Spinal cord (tissue), 10 donors: ENCODE measurements at places on chromosomes 3 and 15. TPM values are rescaled to one million over a fixed set of nuclear protein-coding genes. Genes with fewer than 3 reads are reported as not detected.

Gene GP5
- 0.69 TPM for total RNA-seq

Gene RASGRP1
- 6.0 TPM for total RNA-seq

Gene ATP13A4
- 26.4 TPM for total RNA-seq

Gene CORO2B
- total RNA-seq = 16.7 TPM

Gene GOLGA6L7
- total RNA-seq = not detected

- DNase-seq = no peak
Measured at GRCh38 chr3:183275418-183275817, 22.4 kb downstream of the B3GNT5 start.

DNA sequence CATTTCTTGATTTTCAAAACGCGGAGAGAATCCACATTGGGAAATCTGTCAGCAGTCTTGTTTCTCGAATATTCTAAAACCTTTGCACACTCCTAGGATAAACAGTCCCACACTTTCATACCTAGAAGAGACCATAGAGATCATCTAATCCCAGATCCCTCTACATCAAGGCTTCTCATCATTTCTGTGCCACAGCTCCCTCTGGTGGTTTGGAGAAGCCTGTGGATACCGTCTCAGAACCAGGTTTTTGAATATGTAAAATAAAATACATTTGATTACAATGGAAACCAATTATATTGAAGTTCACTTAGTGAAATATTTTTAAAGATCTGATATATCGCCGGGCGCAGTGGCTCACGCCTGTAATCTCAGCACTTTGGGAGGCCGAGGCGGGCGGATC, 211.9 kb upstream of the GOLGA6L4 start:
- no peak for DNase-seq

DNA sequence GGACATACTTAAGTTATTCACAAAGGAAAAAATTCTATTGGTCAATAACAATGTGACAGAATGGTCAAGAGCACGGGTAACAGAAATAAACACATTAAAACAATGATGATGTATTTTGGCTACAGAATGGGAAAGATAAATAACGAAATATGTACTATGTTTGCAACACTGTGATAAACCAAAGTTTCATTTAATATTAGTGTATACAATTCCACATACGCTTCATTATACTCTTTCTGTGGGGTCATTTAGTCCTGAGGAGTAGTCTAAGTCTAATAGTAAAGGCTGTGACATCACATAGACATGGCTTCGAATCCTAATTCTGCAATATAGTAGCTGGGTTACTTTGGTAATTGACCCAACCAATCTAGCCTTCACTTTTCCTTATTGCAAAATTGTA, 408.3 kb downstream of the MCTP2 start:
- DNase-seq = no peak

DNA sequence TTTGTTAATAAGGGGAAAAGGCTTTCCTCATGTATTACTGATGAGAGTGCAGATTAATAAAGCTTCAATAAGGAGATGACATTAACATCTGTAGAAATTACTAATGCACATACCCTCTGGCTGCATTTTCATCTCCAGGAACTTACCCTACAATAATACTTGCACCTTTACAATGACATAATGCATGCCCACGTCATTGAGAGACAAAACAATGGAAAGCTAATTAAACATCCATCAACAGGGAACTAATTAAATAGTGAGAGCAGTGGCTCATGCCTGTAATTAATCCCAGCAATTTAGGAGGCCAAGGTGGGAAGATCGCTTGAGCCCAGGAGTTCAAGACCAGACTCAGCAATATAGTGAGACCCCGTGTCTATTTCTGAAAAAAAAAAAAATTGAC, 32.8 kb upstream of the DET1 start:
- peak; percentile 58 for DNase-seq

GRCh38 chr3:30708472-30708871, 102.1 kb downstream of the TGFBR2 start:
- no peak for DNase-seq

GRCh38 chr3:11580645-11581044, 63.1 kb downstream of the VGLL4 start:
- no peak for DNase-seq

DNA sequence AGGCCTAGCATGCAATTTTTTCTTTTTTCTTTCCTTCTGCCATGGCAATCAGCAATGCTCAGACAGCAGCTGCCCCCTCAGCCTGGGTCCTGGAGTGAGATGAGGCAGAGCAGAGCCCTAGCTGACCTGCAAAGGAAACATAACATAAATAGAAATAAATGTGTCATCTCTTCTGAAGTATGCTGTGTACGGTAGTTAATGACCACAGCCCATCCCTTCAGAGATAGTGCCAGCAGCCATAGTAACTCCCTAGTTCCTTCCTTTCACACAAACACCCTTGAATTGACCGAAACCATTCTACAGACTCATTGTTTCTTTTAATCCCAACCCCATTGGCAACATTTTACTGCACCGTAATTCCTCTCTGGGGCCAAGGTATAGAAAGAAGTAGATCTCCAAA, 8.4 kb upstream of the CD47 start:
- no peak for DNase-seq

DNA sequence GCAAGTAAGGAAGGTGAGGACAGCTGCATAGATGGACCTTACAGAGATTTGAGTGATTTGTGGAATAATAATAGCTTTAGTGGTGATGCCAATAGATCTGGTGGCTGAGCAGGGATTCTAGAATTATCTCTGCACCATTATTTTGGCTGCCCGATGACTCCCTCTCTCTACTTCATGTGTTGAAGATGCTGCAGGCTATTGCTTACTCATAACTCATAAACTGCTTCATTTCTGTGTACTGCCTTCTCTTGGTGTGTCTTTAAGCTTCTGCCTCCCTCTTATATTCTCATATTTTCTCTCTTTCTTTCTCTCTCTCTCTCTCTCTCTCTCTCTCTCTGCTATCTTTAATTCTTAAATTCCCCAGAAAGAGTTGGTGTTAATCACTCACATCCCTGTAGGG, 256.0 kb upstream of the TRIM42 start:
- DNase-seq = no peak

DNA sequence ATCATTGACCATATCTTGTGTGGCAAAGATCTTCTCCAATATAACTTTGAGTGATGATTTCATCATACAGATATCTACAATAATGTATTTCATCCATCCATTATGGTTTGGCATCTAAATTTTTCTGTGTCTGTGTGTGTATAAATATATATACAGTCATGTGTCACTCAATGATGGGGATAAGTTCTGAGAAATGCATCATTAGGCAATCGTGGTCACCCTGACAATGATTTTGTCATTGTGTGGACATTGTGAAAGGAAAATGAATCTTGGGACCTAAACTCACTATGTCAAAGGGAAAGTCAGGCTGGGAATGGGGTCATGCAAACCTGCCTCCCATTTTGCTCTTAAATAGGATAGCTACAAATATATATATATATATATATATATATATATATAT, 12.4 kb downstream of the CFAP161 start:
- no peak for DNase-seq

GRCh38 chr15:76512971-76513370, 176.4 kb downstream of the ISL2 start:
- no peak for DNase-seq

DNA sequence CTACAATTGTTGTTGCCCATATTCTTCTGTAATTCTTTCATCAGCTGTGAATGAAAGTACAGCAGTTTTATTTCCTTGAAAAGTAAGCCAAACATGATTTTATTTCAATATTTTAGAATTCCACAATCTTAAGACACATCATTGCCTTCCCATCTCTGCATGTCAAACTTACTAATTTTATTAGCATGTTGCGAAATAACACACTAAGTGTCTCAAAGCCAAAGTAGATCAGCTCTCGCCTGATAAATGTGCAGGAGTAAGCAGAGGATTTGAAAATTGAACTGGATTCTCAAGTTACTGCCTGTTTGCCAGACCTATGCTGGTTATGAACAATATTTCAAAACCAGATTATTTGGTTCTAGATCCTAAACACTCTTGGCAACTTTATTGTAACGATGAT, 25.7 kb downstream of the TGFBR2 start:
- DNase-seq = no peak

- no peak for DNase-seq
Measured at GRCh38 chr15:69117431-69117871, 43.0 kb upstream of the GLCE start.

GRCh38 chr3:134029734-134030378, at the start of gene SLCO2A1:
Gene SLCO2A1, minus strand, starts transcription at chr3:134029925. Its CDS starts 123 bp downstream, at chr3:134029802.
- DNase-seq = no peak

DNA sequence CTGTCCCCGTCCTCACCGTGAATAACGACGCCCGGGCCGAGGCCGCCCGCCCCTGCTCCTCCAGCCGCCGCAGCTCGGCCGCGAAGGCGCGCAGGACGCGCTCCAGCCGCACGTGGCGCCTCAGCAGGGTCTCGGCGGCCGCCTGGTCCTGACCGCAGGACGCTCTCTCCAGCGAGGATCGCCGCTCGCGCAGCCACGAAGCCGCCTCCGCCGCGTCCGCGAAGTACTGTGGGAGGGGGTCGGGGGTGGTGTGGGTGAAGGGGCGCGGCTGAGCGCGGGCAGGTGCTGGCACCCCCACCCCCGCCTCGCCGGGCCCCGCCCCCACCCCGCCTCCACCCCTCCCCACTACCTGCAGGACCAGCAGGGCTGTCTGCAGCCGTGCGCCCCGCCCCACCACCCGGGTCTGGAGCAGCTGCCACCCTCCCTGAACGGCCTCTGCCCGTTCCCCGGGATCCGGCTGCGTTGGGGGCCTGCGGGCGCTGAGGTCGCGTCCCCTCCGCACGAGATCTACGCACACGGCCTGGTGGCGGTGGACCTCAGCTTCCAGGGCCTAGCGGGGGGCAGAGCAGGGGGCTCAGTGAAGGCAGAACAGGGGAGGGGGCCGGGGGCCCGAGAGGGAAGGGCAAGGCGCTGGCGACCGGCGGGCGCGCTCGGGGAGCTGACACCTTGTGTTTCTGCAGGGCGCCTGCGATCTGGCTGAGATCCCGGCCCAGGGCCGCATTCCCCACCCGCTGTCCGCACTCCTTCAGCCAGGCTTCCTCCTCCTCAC, 11.7 kb downstream of the SPTBN5 start:
- DNase-seq = no peak

DNA sequence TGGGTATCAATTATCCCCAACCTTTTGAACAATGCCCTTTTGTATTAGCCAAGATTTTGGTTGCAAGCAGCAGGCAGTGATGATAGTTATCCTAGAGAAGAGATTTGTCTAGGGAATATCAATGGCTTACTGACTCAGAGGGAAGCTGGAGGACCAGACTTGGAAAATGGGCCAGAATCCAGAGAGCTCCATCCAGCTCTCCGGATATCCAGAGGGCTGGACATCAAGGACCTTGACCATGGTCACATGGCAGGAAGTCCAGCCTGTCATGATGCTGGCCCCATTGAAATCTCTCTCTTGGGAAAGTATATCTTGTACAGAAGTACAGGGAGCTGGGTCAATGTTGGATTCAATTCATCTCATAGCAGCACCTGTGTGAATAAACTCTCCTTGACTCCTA, 148.5 kb upstream of the PDZRN3 start:
- no peak for DNase-seq
